Regular cardiac myocyte (primary cell): ENCODE measurements at places on chromosomes 5 and 9. TPM values are rescaled to one million over a fixed set of nuclear protein-coding genes. Genes with fewer than 3 reads are reported as not detected.

Gene CDH6
- 125 and 140 TPM in 2 replicates for total RNA-seq

Gene ARRDC1
- 8.7 and 10.9 TPM in 2 replicates for total RNA-seq

Gene TAF11L5
- not detected in 2 replicates for total RNA-seq

Gene CXCL14
- under 0.01 and 0.56 TPM in 2 replicates for total RNA-seq

Gene MEF2C
- 31.3 and 41.2 TPM in 2 replicates for total RNA-seq

Gene PDE8B
- 0.56 TPM in 1 of 2 replicates, not detected in the other for total RNA-seq

Gene LRRTM2
- under 0.01 TPM in 1 of 2 replicates, not detected in the other for total RNA-seq

Gene MPDZ
- total RNA-seq, result 61.2 and 86.0 TPM in 2 replicates

Gene HTR4
- total RNA-seq, result not detected in 2 replicates

Gene CCL21
- total RNA-seq, result not detected in 2 replicates

Gene F2RL1
- 24.3 and 64.8 TPM in 2 replicates for total RNA-seq

Gene CNTNAP3
- 2.8 and 2.9 TPM in 2 replicates for total RNA-seq

Gene RNF208
- 0.19 and 0.28 TPM in 2 replicates for total RNA-seq

Gene NR2F1-AS1
- 19.7 and 20.3 TPM in 2 replicates for total RNA-seq

Gene TOR1A
- total RNA-seq, result 35.8 and 61.2 TPM in 2 replicates

Gene GABRA6
- total RNA-seq, result not detected in 2 replicates

Gene SEMA6A
- 0.19 and 0.28 TPM in 2 replicates for total RNA-seq

Gene PCDHA6
- 0.38 and 3.1 TPM in 2 replicates for total RNA-seq

Gene WHRN
- total RNA-seq, result 0.19 and 0.56 TPM in 2 replicates

Gene MARCOL
- total RNA-seq, result not detected in 2 replicates

Gene DDX41
- total RNA-seq, result 124 and 144 TPM in 2 replicates

Gene VAV2
- 15.2 and 24.3 TPM in 2 replicates for total RNA-seq

Gene CTSL
- total RNA-seq, result 369 and 388 TPM in 2 replicates

Gene ZNF622
- total RNA-seq, result 64.3 and 67.1 TPM in 2 replicates
